ENCODE measurements at places on chromosomes 6 and 20.

DNA sequence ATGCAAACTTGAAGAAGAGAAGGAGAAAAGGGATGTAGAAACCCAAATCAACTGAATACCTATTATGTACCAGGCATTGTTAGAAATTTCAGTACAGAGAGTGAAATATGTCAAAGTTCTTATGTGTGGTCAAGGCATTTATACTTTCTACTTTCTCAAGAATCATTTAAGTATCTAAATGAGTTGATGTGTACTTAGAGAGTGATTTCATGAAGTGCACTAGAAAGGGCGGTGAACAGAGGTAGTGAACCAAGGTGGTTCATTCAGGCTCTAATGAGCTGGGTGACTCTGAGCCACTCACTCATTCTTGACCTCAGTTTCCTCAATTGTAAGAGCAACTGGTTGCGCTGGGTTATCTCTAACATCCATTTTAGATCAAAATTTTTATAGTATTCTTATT, 3.3 kb downstream of the PDE7B start:
- DNase-seq, result no peak

DNA sequence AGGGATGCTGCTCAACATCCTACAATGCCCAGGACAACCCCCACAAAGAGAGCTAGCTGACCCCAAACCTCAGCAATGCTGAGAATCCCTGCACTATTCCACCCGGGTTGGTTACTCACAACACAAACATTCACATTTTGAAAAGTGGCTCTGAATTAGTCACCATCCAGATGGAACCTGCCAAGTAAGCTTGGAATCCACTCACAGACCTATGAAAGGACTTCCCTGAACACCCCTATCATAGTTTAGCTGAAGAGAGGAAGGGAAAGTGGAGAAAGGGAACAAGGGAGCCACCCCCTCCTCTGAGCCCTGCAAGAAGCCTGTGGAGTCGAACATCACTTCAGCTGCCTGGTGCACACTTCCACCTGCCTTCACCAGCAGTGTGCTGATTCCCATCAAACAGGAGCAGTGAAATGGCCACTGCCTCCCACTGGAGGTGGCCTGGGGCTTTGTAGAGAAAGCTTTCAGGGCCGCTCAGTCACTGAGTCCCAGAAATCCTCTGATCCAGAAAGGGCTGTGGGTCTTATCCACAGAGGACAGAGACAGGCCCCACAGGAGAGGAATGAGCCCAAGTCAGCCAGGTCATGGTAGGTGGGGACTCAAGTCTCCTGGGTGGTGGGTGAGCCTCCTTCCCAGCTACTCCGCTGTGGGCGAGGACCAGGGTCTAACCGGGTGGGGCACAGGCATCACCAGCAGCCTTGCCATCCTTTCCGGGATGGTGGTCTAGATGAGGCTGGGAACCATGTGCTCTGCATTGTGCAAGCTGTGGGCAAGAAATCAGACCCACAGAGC, 203.7 kb downstream of the SYNDIG1 start:
- DNase-seq, result no peak

- no peak for DNase-seq
Observed at GRCh38 chr20:9482180-9482579, 32.2 kb upstream of the LAMP5 start.

GRCh38 chr20:40073535-40074111, 615.4 kb downstream of the MAFB start:
- DNase-seq, result no peak

DNA sequence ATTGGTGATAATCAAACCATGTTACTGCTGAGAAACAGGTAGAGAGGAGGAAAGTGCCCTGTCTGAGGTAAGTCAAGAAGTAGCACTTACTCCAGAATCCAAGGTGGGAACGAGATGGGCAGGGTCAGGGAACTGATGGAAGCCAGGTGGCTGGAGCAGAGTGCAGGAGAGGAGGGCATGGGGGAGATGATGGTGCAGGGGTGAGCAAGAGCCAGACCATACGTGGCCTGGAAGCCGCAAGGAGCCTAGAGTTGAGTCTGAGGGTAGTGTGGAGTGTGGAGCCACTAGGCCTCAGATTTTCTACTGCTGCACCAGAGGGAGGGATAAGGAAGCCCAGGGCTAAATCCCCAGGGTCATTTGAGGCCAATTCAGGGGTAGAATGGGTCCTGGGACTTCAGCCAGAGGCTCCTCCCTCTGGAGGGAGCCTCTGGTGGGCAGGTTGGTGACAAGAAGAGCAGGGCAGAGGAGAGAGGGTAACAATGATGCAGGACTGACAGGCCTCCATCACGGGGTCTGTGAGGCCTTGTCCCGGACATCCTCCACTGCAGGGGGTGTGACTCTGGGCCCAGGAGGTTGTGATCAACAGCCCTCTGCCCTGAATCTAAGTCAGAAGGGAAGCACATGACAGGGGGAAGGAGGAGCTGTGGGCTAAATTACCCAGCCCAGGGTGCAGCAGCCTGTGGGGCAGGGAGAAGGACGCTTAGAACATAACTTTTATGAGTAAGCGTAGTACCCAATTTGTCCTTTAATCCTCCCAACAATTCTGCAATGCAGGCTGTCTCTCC, 28.7 kb downstream of the COX4I2 start:
- no peak for DNase-seq

All from GOT3 (cell line).